ENCODE measurements at places on chromosomes 3 and 15.

DNA sequence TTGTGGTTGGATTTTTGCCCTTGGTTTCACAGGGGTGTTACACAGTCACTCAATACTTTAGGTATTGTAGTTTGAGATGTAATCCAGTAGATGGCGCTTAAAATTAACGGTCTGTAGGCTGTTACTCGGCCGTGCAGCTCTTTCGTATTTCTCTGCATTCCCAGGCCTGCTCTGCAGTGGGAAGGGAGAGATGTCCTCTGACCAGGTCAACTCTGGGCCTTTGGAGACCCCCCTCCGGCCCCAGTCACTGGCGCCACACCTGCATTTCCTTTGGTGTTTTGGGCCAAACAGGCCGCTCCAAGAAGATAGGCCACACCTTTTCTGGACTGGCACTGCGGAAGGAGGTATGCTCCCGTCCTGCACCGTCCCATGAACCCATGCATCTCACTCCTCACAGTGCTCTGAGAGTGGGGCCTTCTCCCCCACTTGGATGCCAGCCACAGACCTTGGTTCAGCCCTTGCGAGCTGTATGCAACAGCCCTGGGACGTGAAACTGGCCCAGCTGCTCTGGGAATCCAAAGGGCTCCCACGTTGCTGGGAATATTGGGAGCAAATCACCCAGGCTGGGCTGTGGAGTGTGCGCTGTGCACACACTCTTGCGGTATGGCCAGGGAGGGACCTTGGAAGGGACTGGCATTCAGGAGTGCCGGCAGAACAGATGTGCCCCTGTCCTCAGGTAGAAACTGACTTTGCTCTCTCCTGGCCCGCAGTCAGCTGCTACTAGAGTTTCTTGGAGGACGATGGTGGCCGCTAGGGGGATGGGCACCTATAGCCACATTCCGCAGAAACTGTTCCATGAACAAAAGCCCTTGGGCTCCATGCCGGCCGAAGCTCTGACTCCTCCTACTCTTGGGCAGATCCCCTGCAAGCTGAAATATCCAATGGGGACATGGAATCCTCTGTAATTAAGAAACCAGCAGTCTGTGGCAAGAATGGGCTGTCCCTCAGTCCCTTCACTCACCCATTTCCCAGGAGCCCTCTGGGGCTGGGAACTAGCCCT lies 410.5 kb upstream of the CADM2 start:
- DNase-seq, result no peak

DNA sequence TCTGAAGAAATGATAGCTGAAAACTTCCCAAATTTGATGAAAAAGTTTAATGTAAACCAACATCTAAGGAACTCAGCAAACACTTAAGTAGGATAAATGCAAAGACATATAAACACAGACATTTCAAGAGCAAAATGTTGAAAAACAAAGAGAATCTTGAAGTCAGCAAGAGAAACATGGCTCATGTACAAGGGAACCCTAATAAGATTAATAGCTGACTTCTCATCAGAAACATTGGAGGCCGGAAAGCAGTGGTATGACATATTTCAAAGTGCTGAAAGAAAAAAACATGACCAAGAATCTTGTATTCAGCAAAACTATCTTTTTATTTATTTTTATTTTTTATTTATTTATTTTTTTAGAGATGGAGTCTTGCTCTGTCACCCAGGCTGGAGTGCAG lies 10.6 kb upstream of the PRKCI start:
- DNase-seq, result no peak

DNA sequence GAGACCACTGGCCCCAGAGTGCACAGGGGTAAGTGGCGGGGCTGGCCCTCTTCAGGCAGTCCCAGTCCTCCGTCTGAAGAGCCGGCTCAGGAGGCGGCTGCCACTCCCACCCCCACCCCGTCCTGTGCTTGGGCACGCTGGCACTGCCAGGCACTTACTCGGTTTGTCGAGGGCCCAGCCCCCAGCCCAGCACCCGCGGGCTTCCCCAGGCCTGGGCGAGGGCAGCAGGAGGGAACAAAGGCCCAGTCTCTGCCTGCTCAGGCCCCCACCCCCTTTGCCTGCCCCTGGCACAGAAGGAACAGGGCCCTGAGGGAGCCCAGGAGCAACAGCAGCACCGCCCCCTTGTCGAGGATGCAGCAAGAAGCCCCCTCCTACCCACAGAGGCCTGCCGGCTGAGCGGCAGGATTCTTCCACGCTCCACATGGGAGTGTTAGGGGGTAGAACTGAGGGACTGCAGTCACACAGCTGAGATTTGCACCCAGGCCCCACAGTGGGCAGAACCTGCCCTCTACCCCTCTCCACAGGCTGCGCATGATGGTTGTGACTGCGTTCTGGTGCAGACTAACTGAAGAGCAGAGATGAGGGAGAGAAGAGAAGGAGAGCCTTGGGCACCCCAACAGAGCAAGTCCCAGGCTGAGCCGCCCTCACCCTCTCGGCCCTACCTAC lies 8.9 kb downstream of the DUSP7 start:
- DNase-seq, result no peak

GRCh38 chr3:79843180-79843579 lies 75.4 kb upstream of the ROBO1 start:
- no peak for DNase-seq

- DNase-seq, result no peak
These were observed 68.7 kb upstream of the CGNL1 start for GRCh38 chr15:57307527-57308169.

DNA sequence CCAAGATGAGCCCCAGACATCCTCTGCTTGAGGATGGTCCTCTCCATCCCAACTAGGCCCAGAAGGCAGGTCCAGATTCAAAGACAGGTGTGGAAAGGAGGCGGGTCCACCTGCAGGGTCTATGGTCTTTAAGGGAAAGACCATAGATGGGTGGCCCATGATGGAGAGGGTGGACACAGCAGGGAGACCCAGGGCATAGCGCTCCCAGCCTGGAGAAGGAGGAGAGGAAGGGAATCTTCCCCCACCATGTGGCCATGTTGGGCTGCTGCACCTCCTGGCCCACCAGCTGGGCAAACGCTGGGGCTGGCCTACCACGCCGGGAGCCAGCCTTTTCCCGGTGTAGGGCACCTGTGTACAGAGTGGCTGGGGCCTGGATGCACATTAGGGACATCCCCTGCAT lies 265.2 kb upstream of the TLE3 start:
- no peak for DNase-seq

DNA sequence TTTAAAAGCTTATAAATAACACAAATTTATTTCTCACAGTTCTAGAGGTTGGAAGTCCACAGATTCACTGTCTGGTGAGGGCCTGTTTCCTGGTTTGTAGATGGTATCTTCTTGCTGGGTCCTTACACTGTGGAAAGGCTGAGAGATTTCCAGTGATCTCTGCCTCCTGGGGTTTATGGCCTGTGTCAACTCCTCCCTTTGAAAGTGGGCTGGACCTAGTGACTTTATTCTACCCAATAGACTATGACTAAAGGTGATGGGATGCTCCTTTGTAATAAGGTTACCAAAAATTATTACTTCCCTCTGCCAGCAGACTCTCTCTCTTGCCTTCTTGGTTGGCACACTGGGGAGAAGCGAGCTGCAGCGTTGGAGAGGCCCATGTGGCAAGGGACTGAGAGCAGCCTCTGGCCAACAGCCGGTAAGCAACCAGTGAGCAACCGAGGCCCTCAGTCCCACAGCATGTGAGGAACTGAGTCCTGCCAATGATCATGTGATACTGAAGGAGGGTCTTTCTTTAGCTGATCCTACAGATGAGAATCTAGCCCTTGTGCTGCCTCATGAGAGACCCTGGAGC lies 14.0 kb upstream of the COPG1 start:
- DNase-seq, result no peak

DNA sequence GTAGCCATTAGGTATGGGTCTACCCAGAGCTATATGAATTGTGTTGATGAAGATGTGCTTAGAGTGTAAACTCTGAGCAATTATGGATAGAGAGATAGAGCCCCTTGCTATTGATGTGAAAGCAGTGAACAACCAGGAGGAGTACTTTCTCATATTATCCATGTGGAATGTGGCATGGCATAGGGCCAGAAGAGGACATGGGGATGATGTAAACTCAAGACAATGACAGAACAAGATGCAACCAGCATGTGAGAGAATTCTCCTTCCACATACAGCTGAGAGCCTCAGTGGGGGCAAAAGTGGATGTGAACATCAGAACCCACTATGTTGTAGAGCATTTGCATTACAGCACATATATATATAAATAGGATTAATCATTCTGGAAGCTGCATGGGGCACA lies 36.4 kb upstream of the BNC1 start:
- DNase-seq, result no peak

DNA sequence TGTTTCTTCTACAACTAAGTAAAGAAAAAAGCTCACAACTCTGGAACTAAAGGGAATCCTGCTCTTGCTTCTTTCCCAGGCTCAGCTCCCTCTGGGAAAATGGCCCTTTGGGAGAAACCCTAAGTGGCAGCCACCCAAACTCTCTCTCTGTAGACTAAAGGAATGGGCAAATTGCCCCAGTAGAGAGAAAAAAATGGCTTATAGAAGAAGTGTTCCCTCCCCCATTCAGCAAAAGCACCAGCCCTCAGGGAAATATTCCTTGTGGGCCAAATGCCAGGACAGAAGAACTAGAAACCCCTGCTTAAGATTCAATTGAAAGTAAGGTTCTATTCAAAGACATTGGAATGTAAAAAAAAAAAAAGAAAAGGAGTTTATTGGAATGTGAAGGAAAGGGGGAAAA lies 603.7 kb upstream of the ALCAM start:
- DNase-seq, result no peak

GRCh38 chr15:60344987-60345386 lies 52.8 kb downstream of the ANXA2 start:
- DNase-seq, result no peak

GRCh38 chr15:27361438-27361837 lies 390.5 kb downstream of the GABRG3 start:
- DNase-seq, result no peak

DNA sequence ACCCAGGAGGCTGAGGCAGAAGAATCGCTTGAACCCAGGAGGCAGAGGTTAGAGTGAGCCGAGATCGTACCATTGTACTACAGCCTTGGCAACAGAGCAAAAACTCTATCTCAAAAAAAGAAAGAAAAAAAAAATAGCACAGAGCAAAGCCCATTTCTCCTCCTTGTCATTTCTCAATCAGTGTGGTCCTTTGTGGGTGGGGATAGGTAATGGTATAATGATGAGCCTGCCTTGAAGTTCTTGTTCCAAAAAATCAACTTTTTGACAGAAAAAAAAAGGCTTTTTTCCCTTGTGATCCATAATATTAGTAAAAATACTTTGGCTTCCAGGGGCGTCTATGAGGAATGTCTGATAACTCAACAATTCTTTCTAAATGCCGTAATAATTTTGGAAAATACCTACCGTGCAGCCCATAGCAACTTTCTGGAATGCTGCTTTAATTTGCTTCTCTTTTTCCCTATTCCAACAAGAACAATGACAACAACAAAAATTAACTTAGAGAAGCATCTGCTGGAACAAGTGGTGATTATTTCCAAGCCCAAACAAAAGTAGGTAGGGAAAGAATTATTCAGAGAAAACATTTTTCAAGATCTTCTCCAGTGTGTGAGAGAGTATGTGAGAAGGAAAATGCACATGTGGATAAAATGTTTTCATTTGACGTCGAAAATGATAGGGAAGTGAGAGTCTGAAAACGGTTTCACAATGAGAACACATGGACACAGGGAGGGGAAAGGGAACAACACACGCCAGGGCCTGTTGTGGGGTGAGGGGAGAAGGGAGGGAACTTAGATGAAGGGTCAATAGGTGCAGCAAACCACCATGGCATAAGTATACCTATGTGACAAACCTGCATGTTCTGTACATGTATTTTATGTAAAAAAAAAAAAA lies 337.8 kb downstream of the RBMS3 start:
- DNase-seq, result no peak

DNA sequence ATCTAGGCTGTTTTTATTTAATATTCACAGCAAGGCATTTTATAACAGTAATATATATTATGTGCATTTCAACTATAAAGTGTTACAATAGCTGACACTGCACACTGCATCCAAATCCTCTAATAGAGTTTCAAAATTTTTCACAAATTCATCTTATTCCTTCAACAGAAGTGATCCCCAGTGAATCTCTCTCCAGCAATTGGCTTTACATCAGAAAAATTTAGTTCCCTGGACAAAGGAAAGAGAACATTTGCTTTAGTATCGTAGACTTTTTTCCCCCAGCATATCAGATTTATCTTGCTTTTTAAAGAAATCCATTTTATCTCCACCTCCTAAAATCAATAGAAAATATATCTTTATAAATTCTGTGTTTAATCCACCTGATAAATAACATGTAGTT lies 868.6 kb downstream of the TBL1XR1 start:
- no peak for DNase-seq

- no peak for DNase-seq
These were observed 56.2 kb upstream of the LPP start for GRCh38 chr3:188097791-188098190.

- DNase-seq, result no peak
These were observed 38.7 kb upstream of the PTPRG start for GRCh38 chr3:61522626-61523025.

- no peak for DNase-seq
These were observed 733.0 kb downstream of the TUSC7 start for GRCh38 chr3:117442566-117442965.

DNA sequence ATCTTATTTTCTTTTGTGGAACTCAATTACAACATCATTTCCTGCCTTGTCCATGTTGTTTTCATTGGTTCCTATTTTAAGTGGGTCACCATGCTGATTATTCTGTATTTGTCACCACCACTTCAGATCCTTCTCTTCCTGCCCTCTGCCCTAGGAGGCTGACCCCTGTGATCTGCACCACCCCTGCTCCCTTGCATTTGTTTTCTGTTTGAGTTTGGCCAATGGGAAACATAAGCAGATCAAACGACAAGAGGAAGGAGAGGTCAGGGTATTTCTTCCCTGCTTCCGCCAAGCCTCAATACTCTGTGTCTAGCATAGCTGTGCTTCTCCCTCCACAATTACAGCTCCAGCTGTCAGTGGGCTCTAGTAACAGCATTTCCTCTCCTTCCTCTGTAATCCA lies 71.6 kb downstream of the IMPG2 start:
- DNase-seq, result no peak

DNA sequence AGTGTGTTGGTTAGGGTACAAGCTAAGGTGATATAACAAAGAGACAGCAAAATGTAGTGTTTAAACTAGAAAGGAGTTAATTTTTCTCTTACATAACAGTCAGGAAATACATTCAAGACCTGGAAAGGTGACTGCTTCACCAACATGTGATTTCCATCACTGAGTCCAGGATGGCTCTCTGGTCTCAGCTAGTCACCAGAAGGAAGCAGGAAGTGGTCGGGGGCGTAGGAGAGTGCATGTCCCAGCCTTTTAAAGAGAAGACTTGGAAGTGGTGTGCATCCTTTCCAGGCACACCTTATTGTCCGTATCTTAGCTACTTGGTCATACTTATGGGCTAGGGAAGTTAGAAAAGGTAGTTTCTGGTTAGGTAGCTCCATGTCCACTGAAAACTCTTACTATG lies 11.1 kb upstream of the UBE2Q2 start:
- DNase-seq, result no peak

GRCh38 chr3:89565098-89565497 lies 457.7 kb downstream of the EPHA3 start:
- DNase-seq, result no peak

- DNase-seq, result no peak
These were observed 188.2 kb downstream of the ATP10A start for GRCh38 chr15:25674913-25675312.

- DNase-seq, result peak; percentile 56
These were observed 9.9 kb downstream of the AMOTL2 start for GRCh38 chr3:134364061-134364935.

Data from stimulated activated CD4-positive, alpha-beta T cell treated with anti-CD3 and anti-CD28 coated beads, Interleukin-2, amount 100 ng/mL, for 24 hours (primary cell).